ENCODE measurements at places on chromosomes 5 and 9.

DNA sequence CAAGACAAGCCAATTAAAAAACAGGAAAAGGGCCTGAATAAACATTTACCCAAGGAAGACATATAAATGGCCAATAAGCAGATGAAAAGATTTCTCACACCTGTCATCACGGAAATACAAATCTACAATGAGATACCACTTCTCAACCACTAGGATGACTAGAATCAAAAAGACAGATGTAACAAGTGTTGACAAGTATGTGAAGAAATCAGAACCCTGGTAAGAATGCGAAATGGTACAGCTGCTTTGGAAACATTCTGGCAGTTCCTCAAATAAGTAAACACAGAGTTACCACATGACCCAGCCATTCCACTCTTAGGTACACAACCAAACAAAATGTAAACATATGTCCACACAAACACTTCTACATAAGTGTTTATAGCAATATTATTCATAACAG is 32.5 kb downstream of the LEAP2 start:
- no peak for DNase-seq

DNA sequence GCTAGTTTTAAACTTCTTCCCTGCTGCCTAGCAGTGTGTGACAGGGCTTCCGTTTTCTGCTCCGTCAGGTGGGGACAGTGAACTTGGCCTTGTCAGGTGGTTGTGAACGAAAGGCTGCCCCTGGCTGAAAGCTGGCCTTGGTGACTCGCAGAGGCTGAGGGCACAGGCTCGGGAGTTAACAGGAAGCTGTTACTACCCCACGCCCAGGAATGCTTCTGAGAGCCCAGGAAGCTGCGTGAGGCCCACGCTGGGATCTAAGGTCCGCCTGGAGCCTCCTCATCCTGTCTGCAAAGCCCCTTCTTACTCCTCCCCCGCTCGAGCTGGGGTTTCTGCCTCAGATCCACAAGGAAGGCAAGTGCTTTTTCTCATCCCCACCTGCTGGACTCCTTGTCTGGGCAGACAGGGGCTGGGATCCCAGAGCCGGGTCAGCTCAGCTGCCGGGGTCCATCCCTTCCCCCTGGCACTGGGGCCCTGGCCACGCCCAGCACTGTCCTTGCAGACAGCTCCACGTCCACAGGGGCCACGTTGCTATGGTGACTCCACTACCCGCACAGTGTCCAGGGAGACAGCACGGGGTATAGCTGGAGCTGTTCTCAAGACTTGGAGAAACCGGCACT is 124.7 kb upstream of the TBC1D2 start:
- peak; percentile 46 for DNase-seq

DNA sequence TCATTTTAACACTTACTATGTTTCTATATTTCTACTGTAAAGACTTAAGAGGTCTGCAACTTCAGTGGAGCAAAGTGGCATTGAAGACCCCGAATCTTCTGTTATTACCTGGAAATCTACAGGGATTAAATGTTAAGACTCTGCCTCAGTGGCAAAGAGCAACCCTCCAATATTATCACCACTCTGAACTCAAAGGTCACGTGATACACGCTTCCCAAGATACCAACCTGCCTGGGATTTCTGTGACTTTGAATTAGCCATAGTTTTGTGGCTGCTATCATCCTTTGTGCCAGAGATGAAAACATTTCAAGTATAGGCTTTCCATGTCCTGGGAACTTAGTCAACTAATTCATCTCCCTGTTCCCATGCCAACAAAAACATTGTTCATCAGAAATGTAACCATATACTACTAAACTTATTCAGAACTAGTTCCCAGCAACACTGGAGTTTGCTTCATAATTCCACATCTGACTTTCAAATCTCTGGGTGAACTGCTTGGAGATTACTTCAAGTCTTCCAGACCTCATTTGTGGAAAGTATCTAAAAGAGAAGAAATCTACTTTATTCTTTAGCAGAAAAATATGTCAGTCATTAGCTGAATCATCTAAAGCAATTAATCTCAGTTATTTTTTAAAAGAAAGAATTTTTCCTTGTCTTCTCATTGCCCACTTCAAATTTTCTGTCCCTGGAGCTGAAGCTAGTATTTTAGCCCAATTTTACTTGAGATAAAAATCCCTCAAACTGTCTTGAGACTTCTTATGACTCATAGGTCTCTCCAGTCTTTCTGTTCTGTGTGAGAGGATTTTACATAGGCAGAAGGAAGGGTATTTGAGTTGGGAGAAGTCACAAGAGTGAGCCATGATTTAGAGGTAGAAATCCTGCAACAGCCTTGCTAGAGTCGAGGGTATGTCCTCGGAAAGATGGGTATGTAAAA is 83.0 kb downstream of the ZNF462 start:
- DNase-seq = no peak

- no peak for DNase-seq
These were observed 20.4 kb downstream of the GOLPH3 start for GRCh38 chr5:32153723-32154122.

- no peak for DNase-seq
These were observed 5.1 kb downstream of the SEMA5A start for GRCh38 chr5:9540791-9541190.

DNA sequence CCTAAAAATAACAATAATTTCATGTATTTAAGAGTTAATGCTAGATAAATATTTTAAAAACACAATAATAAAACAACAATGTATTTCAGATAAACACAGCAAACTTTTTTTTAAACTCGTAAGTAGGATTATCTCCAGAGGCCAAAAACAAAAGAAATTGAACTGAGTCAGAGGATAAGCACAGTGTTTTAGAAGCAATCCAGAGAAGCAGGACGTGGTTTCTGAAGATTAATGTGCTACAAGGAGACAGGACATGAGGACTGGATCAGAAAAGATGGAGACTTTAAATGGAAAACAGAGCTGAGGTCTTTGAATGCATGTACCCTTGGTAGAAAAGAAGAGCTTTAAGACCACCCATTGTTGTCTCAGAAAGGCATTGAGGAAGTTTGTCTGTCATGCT is 491.2 kb upstream of the TLE4 start:
- no peak for DNase-seq

DNA sequence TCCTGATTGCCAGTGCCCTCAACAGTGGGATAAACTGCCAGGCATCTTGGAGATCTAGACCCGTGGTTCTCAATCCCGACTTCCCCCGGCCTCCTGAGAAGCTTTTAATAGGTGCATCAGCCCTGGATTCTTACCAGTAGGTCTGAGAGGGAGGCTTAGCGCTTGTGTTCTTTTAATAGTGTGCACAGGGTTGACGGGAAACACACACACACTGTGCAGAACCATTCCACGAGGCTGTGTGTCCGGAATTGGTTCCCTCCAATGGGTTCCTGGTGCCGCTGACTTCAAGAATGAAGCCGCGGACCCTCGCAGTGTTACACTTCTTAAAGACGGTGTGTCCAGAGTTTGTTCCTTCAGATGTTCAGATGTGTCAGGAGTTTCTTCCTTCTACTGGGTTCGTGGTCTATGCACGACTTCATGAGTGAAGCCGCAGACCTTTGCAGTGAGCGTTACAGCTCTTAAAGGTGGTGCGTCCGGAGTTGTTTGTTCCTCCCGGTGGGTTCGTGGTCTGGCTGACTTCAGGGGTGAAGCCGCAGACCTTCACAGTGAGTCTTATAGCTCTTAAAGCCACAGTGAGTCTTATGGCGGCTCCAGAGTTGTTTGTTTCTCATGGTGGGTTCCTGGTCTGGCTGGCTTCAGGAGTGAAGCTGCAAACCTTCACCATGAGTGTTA is 46.6 kb upstream of the PRSS3 start:
- DNase-seq = no peak

DNA sequence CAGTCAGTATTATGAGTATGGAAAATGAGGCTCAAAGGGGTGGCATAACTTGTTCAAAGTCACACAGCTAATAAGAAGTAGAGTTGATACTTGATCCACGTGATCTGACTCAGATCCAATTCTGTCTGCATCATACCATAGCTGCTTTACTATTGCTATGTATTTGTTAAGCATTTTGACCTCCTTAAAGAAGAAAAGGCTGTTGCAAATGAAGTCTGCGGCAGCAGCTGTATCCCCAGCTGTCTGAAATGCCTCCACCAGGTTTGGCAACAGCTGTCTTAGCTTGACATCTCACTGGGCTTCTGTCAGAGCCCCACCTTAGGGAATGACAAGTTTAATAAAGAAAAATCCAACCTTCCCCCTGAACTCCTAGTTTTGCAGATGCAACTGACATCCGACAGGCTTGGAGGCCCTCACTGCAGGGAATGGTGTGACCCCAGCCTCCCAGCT is 75.6 kb upstream of the SLC44A1 start:
- no peak for DNase-seq

GRCh38 chr5:43639566-43639965 is 36.6 kb downstream of the NNT start:
- DNase-seq = no peak

GRCh38 chr9:7777771-7778170 is 21.8 kb downstream of the DMAC1 start:
- no peak for DNase-seq

- no peak for DNase-seq
These were observed 24.1 kb downstream of the PHF2 start for GRCh38 chr9:93600504-93600903.

GRCh38 chr5:14109041-14109747 is 33.9 kb upstream of the TRIO start:
- peak; percentile 75 for DNase-seq

DNA sequence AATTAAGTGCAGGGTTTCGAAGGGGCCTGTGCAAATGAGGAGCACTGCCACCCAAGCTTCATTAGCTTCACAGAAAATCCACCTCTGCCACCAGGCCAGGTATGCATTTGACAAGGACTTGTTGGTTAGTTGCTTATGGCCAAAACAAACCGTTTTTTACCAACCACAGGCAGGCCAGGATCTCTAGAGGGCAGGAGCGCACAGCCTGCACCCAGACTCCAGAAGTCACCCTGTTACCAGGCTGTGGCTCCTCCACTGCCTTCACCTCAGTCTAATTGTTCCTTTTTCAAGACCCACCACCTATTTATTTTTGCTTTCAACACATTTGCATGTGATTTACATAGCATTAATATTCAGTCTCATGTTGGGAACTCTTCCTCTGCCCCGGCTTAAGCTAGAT is 78.3 kb upstream of the HSPA9 start:
- no peak for DNase-seq

GRCh38 chr5:95627971-95628810 is 8.3 kb downstream of the GPR150 start:
- DNase-seq = no peak

GRCh38 chr5:17249029-17249634 is 31.7 kb downstream of the BASP1 start:
- DNase-seq = no peak

GRCh38 chr5:86557920-86558319 is 59.8 kb upstream of the COX7C start:
- no peak for DNase-seq

DNA sequence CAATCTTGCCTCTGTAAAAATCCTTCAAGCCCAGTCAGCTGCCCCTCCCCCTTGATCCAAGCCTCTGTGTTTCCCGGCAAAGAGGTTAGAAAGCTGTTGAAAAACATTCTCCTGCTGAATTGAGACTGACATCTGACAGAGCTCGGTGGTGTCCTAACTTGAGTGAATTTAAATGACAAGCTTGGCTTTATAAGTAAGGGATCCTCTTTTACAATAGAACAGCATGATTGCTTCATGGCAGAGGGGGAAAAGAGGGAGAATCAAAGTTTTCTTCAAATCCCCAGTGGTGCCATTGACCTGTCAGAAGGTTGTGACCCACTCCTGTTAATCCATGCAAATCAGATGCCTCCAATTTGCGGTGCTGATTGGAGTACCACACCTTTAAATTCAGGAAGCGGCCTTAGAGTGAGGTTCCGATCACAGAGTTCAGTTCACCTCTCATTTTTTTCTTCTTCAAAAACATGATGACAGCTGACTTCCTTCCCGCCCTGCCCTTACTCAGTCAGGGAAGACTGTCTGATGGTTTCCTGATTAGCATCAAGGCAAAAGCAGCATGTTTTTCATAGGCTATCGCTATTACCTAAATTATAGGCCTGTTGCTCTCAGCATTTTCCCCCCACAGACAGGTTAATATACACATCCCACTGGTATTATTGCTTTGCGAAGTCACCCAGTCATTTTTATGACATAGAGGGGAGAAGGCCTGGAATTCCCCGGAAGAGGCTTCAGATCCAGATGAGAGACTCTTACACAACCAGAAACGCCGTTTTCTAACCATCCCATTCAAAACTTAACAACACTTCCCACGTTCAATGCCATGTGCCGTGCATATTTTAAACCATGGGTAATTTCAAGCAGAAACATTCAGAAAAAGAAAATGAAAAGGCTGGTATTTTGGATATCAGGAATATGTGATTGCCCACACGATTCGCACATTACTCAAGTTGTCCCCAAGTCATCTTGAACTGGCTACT is 141.4 kb downstream of the EBF1 start:
- DNase-seq = peak; percentile 28

DNA sequence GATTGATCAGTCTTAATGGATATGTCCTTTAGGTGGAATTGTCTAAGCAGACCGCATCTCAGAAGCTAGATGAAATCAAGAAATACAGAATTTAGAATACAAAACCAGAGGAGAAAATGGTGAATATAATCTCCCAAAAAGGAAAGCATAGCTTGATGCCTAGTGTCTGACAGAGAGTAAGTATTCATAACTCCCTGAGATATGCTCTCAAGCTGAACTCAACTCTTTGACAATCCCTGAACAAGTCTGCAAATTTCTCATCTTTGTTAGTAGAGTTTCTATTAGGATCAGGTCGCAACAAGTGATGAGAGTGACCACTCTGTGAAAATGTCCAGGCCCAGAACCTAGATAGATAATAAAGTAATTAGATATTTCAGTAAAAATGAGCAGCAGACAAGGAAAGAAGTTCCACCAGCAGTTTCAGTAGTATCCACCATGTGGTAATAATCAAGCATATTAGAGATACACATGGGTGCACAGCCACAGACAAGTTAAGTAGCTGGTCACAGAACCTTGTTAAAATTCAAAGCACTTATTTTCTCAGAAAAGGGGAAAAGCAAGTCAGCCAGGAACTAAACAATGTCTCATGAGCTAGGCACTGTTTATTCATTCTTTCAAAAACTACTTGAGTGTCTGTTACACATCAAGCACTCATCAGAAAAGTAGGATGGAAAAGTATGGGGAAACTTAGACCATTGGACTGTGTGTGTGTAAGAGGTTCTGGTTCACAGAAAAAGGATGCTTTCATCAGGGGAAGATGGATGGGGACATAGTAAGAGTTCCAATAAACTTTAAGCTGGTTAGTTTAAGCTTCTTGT is 481.5 kb upstream of the TUSC1 start:
- DNase-seq = no peak

DNA sequence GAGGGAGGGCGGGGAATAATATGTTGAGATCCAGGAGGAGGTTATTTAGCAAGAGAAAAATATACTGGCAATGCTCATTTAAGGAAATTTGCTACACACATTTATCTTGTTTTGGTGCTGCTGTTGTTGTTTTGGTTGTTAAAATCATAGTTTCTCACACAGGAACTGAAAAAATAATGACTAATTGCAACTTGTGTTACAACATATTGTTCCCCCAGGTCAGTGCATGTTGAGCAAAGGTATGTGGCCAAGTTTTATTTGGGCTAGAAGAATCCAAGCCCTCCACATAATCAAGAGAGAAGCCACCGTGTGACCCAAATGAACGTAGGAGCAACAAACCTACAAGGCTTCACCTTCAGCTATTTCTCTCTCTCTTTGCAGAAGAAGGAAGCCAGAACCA is 220.3 kb upstream of the DAPK1 start:
- DNase-seq = no peak

GRCh38 chr9:126435105-126435504 is 108.5 kb downstream of the MVB12B start:
- no peak for DNase-seq

- no peak for DNase-seq
These were observed 7.7 kb upstream of the GLRX start for GRCh38 chr5:95830226-95830625.

- peak; percentile 60 for DNase-seq
These were observed 21.7 kb downstream of the SLC6A18 start for GRCh38 chr5:1246711-1247431.
